Stimulated activated CD4-positive, alpha-beta T cell treated with anti-CD3 and anti-CD28 coated beads, Interleukin-1b, Interleukin-23, amount 100 ng/mL, for 1 hour (primary cell): ENCODE measurements at places on chromosomes 1 and 21.

GRCh38 chr21:25838809-25839208 is 104.0 kb downstream of the GABPA start:
- no peak for DNase-seq

GRCh38 chr1:96049759-96050409 is 671.7 kb upstream of the PTBP2 start:
- no peak for DNase-seq

DNA sequence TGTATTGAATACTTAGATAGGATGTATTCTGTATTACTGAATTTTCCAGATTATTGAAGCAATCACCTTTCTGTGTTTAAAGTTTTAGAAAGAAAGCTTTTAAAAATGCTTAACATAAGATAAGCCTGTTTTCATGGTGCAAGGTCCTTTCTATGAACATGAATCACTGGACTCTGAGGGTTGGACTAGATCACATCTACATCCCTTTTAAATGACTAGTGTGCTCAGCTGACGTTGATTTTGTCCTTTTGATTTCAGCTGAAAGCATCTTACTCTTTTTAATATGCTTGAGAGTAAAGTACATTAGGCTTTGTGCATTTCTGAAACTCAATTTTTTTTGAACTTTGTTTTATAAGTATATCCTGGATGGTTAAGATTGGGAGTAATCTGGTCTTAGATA is 16.2 kb downstream of the MIER1 start:
- no peak for DNase-seq

DNA sequence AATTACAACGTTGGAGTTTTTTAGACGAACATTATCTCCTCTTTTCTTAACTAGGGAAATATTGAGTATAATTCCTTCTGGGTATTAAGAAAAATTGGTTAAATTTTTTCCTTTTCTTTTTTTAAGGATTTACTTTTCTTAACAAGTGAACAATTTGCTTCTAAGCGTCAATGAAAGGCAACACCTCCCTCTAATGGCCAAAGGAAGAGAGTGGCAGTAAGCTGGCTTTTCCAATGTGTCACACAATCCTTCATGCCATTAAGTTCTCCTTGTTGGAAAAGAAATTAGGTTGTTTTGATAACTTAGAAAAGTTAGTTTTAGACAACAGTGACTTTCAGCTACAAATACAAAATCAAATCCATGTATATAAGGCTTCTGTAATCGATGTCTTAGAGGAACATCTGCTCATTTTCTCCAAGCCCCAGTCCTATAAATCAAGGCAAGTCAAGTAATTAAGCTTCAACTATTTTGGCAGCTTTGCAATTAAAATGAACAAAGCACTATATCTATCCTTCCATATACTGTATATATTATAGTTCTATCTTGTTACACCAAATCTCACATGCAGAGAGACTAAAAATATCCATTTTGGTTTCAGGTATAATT is 62.8 kb downstream of the EDEM3 start:
- DNase-seq = no peak

DNA sequence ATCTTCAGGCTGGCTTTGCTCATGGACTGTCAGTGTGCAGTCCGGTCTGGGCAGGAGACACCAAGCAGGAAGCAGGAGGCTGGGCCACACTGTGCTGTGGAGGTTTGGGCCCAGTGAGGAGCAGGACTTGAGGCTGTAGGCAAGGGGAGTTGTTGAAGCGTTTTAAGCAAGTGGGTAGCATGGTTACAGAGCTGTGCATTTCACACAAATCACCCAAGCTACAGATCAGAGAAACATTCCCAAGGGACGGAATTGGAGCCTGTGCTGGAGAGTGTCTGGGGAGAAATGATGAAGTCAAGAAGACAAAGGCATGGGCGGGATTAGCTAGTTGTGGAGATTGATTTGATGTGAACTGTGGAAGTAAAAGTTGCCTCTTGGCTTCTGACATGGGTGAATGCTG is 60.9 kb downstream of the KIF21B start:
- DNase-seq = no peak

DNA sequence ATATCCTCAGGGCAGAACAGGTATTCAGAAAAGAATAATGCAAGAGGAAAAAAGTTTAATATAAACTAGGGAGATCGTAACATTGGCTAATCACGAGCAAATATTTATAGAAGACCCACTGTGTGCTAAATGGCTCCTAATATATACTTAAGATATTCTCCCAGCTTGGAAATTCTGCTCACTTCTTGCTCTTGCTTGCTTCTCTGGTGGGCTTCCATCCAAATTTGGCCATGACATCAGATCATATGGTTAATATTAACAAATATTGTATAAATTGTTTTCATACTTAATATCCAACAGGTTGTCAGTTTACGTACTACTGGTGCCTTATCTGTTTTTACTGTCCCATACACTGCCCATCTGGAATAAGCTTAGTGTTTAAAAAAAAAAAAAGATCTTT is 1.1 kb downstream of the COX20 start:
- no peak for DNase-seq

DNA sequence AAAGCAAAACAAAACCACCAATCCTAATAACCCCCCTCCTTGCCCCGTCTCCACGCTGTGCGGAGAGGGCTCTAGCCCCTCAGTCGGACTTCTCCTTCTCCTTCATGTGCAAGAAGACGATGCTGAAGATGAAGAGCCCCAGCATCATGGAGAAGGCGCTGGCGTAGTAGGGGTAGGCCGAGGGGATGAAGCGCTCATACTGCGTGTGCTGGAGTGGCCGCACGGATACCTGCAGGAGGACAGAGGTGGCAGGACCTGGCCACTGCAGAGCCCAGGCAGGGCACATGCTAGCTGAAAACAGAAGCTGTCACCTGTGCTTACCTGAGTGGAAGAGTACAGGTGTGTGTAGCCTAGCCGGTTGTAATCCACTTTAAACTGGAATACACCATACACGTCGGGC is 8.9 kb downstream of the DDOST start:
- DNase-seq = no peak

GRCh38 chr1:37945743-37946702 is 830 bp downstream of the INPP5B start:
- DNase-seq = no peak

GRCh38 chr1:46194641-46195193 is 3.5 kb downstream of the POMGNT1 start:
- DNase-seq = no peak

- no peak for DNase-seq
Measured at GRCh38 chr1:227562037-227562436, 1.3 kb upstream of the ZNF678 start.

DNA sequence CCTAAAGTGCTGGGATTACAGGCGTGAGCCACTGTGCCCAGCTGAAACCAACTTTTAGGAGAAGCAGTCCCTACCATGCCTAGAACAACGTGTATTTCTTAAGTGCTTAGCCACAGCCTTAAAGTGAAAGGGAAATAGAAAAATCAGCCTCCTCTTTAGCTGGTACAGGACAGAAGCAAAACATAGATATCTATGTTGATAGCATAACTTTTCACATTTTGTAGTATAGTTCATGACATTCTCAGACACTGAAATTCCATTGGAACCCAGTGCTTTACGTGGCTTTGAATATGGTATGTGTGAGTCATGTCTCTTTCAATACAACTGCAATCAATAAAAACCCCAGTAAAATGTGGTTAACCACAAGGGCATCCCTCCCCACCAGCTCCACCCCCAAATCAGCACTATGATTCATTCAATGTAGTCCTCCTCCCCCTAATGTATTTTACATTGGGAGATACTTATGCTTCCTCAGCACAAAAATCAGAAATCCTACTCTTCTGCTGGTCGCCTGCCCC is 32.1 kb downstream of the TGFB2 start:
- DNase-seq = peak; percentile 11

- no peak for DNase-seq
Measured at GRCh38 chr1:225548140-225548857, 104.6 kb downstream of the ENAH start.

- DNase-seq = no peak
Measured at GRCh38 chr1:234837713-234838112, 227.7 kb upstream of the IRF2BP2 start.

GRCh38 chr21:26964170-26964778 is 2.6 kb downstream of the ADAMTS5 start:
- DNase-seq = no peak

- no peak for DNase-seq
Measured at GRCh38 chr1:67560580-67561255, 124.3 kb upstream of the GADD45A start.

GRCh38 chr1:200670242-200671118 is 773 bp upstream of the DDX59 start:
- no peak for DNase-seq

GRCh38 chr21:26715878-26716506 is 129.2 kb downstream of the ADAMTS1 start:
- no peak for DNase-seq

DNA sequence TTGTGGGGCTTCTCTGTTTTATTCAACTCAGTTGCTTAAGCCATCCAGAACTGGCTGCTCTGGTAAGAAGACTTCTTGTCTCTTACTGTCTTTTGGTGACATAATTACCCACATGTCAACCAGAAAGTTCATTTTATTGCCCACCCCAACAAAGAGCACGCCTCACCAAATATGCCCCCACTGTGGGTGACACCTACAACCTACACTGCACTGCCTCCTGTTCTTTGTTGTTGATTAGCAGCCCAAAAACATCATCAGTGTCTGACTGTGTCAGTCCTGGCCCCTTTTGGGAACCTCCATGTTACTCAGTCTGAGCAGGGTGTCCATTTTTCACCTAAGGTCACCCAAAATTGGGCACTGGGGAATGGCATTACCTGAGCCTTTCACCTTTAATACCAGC is 49.3 kb downstream of the ZNF678 start:
- DNase-seq = no peak

DNA sequence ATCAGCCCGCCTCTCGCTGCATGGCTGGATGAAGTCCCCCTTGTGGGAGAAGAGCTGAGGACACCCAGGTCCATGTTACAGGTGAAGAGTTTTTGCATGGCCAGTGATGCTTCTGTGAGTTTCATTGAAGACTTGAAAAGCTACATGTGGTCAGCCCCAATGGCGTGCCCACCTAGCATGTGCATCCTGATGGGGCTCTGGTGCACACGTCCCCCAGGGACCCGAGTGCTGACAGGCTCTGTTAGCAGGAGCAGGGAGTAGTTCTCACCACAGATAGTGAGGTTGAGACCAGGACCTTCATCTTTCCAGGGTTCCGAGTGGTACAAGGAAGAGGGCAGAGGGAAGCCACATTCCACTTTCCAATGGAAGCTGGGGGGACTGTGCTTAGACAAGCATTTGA is 184.8 kb upstream of the C1orf174 start:
- no peak for DNase-seq

DNA sequence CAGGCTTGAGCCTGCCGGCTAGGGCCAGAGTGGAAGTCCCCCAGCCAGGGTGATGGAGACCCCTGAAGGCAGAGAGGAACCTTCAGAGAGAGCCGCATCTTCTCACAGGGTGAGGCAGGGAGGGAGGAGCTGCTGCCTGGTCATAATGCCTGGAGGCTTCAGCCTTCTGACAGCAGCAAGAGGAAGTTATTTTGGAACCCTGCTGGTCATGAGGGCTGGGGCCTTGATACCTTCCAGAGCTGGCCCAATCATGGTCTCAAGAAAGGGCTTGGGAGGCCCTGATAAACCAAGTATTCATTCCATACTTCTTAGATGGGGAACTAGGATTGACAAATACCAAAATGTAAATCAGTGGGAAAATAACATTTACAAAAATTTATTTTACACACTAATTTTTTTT is 26.6 kb upstream of the MPZL1 start:
- DNase-seq = no peak

GRCh38 chr1:206545351-206545750 is 38.0 kb downstream of the RASSF5 start:
- DNase-seq = no peak

- no peak for DNase-seq
Measured at GRCh38 chr1:15151377-15151806, 2.2 kb upstream of the TMEM51 start.

DNA sequence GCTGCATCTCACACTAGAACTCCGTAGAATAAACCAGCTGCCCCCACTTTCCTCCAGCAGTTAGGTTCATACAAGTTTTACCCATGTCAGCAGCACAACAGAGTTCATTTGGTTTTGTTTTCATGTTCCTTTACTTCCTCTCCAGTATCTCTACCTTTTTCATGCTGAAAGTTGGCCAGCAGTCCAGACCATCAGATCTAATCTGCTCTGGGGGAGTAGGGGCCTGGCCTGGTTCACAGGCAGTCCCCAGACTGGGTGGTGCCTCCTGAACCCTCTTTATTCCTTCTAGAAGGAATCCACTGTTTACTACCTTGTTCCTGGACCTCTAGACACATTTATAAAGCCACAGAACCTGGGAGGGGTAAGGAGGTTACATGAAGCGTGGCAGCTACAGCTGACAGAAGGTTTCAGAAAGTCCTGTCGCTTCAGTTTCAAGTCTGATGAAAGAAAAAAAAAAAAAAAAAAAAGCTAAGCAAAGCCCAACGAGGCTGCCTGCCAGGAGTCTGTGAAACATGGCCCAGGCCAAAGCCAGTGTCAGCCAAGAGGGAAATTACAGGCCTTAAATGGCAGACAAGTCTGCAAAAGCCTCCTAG is 184.6 kb upstream of the JUN start:
- no peak for DNase-seq
